IMR-90 (cell line): ENCODE measurements at places on chromosomes 7 and 10. TPM values are rescaled to one million over a fixed set of nuclear protein-coding genes. Genes with fewer than 3 reads are reported as not detected.

Gene EGR2
- total RNA-seq = 0.36 and 0.56 TPM in 2 replicates

Gene HTR7
- 0.56 and 0.72 TPM in 2 replicates for total RNA-seq

Gene GIMAP6
- total RNA-seq = not detected in 2 replicates

- peaks cover 26% of the 10 kb centered on the region for H3K4me1 ChIP-seq
- no peak overlapping the region for H3K27ac ChIP-seq
Measured at GRCh38 chr10:79376078-79376628, 28.9 kb downstream of the PPIF start.

DNA sequence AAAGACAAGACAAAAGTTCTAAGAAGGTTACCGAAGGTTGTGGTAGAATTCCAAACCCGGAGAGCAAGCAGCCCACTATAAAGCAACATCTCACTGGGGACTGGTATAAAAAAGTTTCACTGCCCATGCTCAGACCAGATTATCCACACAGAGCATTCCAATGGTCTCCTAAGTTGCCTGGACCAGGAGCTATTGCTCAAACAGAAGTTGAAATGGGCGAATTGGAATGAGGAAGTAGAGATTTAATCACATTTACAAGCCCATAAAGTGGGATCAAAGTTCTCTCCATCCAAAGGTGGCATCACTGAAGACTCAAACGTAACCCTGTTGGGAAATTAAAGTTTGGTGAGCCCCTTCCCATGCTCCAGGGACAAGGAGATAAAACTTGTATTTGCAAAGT is 19.8 kb downstream of the OR2F1 start:
- no peaks in the 10 kb centered on the region for H3K36me3 ChIP-seq
- H3K27me3 ChIP-seq = no peaks in the 10 kb centered on the region
- H3K4me1 ChIP-seq = peaks cover 2% of the 10 kb centered on the region; the same call in 1 of the 2 replicates
- no peak overlapping the region for H3K4me3 ChIP-seq
- H3K27ac ChIP-seq = no peak overlapping the region
